ENCODE measurements at places on chromosomes 2 and 18.

DNA sequence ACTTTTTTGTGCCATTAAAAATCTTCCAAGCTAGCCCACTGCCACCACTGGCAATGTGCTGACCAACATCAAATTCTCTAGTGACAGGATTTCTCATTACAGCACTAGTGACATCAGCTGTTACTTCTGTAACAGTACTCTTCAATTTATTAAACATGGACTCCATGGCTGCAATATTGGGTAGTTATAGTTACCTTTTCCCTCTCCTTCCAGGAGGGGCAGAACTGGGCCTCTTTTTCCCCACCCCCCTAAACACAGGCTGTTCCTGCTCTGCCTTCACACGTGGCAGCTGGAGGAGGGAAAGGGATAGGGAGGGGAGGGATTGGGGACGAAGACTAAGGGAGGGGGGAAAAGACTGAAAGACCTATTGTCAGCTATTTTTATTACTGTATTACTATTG is 38.1 kb downstream of the TRAK2 start:
- H3K27me3 ChIP-seq: no peaks in the 10 kb centered on the region
- no peaks in the 10 kb centered on the region for H3K36me3 ChIP-seq
- no peak for DNase-seq
- H3K4me3 ChIP-seq: no peak overlapping the region

DNA sequence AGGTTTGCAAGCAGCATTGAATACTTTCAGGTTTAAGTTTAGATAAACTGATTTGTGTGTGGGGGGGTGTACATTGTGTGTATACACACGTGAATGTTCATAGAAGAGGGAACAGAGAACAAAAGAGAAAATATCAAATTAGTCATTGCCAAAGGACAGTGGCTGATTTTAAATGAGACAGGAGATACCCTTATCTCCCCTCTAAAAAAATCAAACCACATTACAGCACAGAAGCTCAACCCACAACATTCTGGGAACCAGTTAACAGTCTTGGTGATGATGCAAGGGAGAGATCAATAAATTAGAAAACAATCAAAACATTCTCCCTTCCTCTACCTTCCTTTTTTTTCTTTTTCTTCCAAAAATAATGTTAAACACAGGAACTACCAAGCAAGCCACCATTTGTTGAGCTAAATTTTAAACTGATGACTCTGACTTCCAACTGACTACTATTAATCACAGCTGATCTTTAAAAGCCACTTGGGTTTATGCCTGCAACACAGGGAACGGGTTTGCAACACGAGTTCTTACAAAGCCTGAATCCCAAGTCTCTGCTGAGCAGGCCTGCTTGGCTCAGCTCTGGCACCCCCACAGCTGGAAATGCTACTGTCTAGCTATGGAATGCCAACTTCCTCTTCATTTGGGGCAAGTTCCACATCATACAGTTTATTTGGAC is 119.2 kb upstream of the ACVR1C start:
- H3K4me3 ChIP-seq: no peak overlapping the region
- H3K36me3 ChIP-seq: no peaks in the 10 kb centered on the region
- H3K27me3 ChIP-seq: no peaks in the 10 kb centered on the region
- DNase-seq: no peak
- H3K4me1 ChIP-seq: no peaks in the 10 kb centered on the region

GRCh38 chr18:45739268-45739667 is 15.3 kb downstream of the SLC14A1 start:
- no peaks in the 10 kb centered on the region for H3K36me3 ChIP-seq
- H3K4me1 ChIP-seq: no peaks in the 10 kb centered on the region
- H3K27me3 ChIP-seq: no peaks in the 10 kb centered on the region

GRCh38 chr2:107376909-107377308 is 449.8 kb upstream of the RGPD4 start:
- H3K27me3 ChIP-seq: no peaks in the 10 kb centered on the region
- no peaks in the 10 kb centered on the region for H3K36me3 ChIP-seq
- no peaks in the 10 kb centered on the region for H3K4me1 ChIP-seq
- no peak for DNase-seq

GRCh38 chr2:620004-620403 is 57.2 kb downstream of the TMEM18 start:
- H3K27ac ChIP-seq: no peak overlapping the region
- no peaks in the 10 kb centered on the region for H3K4me1 ChIP-seq
- H3K27me3 ChIP-seq: no peaks in the 10 kb centered on the region
- H3K36me3 ChIP-seq: no peaks in the 10 kb centered on the region

DNA sequence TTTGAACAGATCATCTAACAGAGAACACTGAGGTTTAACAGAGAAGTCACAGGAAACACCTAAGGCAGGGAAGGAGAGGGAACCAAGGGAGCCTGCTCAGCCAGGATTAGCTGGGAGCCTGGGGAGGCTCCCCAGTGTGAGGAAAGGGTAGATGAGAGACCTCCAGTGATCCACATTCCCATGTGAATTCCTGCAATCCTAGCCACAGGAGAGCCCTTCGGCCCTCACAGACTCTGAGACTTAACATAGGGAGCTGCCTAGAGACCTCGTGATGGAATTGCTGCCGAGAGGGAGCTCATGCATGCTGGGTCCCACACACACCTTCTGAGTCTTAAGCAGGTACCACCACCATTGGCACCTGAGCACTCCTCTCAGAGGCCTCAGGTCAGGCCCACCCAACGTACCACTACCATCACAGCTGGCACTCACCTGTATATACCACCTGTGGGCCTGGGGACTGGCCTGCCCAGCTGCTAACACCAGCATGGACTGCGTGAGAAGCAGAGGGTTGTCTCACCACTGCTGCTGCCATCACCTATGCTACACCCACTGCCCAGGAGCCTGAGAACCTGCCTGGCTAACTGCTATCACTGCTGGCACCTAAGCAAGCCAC is 225.9 kb upstream of the RASGRP3 start:
- no peak for DNase-seq
- H3K27ac ChIP-seq: no peak overlapping the region
- peaks cover 3% of the 10 kb centered on the region for H3K27me3 ChIP-seq
- H3K4me1 ChIP-seq: no peaks in the 10 kb centered on the region
- H3K36me3 ChIP-seq: no peaks in the 10 kb centered on the region

DNA sequence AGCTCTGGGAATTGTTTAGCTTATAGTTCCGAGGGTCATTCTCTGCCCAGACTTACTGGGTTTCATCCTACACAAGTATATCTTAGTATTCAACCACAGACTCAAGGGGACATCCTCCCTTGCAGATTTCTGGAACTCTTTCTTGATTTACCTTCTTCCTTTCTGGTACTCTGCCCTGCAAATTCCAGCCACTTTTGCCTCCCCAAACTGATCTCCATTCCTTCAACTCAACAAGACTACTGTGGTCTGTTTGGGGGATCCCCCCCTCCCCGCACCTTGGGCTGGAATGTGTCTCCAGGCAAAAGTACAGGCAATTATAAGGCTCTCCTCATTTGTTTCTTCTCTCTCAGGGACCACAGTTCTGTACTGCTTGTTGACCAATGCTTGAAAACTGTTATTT is 13.4 kb downstream of the PHOSPHO2 start:
- no peaks in the 10 kb centered on the region for H3K27me3 ChIP-seq
- no peak overlapping the region for H3K27ac ChIP-seq
- peaks cover 11% of the 10 kb centered on the region for H3K4me1 ChIP-seq
- DNase-seq: no peak
- 0 out of 2 replicates have a peak, but pooled peaks cover 2% of the 10 kb centered on the region for H3K36me3 ChIP-seq

GRCh38 chr2:122083256-122084048 is 328.0 kb downstream of the TSN start:
- H3K27me3 ChIP-seq: no peaks in the 10 kb centered on the region
- H3K4me1 ChIP-seq: no peaks in the 10 kb centered on the region
- no peak for DNase-seq
- no peak overlapping the region for H3K27ac ChIP-seq
- no peaks in the 10 kb centered on the region for H3K36me3 ChIP-seq

DNA sequence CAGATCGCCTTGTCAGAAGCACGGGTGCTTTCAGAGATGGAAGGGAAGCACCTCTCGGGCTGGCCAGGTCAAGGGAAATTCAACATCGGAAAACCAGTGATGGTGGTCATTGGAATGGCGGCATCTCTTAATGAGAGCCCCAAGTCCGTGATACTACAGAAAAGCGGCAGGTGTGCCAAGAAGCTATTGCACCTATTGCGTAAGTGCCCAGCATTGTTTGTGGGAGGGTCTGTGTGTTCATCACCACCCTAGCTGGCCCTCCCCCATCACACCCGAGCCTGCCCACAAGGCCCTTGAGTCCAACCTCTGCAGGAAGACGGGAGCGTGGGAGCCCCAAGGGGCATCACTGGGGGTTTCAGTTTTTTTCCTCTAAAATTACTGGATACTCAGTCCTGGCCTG is 100.7 kb downstream of the DGKD start:
- H3K4me1 ChIP-seq: peaks cover 5% of the 10 kb centered on the region
- DNase-seq: no peak
- H3K36me3 ChIP-seq: peaks cover 41% of the 10 kb centered on the region
- H3K27ac ChIP-seq: no peak overlapping the region
- no peak overlapping the region for H3K4me3 ChIP-seq
- no peaks in the 10 kb centered on the region for H3K27me3 ChIP-seq

- no peak overlapping the region for H3K4me3 ChIP-seq
- peaks cover 24% of the 10 kb centered on the region for H3K4me1 ChIP-seq
- H3K27ac ChIP-seq: no peak overlapping the region
- DNase-seq: no peak
These were observed 1.1 kb downstream of the COLEC11 start for GRCh38 chr2:3595985-3596384.

DNA sequence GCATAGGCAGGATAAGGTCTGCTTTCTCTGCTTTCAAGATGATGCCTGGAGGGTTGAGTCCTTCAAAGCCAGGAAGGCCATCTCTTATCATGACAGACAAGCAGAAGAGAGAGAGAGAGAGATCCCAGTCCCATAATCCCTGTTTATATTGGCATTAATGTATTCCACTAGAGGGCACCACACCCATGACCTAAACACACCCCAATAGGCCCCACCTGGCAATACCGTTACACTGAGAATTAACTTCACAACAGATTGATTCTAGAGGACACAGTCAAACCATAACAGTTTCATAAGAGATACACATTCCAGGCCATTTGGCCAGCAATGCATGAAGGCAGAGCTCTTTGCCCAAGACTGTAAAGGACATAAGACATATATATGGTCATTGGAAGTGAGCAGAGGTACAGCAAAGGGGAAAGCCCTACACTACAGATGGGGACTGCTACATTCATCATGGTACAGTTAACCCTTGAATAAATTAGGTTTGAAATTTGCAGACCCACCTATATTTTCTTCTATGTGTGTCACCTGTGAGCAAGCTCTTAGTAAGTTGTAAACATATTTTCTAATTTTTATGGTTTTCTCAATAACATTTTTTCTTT is 1516.1 kb downstream of the RPIA start:
- no peak overlapping the region for H3K27ac ChIP-seq
- H3K4me3 ChIP-seq: no peak overlapping the region
- no peaks in the 10 kb centered on the region for H3K36me3 ChIP-seq
- no peaks in the 10 kb centered on the region for H3K4me1 ChIP-seq

DNA sequence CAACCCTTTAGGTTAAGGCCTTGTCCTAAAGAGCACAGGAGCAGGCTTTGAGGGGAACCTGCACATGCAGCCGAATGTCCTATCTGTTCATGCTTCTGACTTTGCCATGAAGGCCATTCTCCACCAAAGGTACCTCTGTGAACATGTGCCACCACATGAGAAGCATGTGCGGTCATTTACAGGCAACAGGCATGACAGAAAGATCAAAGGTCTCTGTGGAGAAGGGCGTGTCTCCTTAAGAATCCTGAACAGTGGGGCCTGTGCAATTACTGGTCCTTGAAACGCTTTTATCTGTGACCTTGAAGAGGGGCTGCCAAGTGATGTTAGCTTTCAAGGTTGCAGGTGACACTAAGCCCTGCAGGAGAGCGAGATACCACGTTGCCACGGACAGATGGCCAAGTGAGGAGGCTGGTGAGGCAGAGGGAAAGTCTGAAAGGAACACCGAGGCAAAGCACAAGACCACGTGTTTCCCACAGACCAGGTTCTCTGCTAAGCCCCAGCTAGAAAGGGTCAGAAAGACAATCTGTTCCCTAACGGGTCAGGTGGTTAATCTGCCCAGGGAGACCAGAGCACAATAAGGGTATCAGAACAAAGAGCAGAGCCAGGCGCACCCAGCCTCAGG is 19.5 kb upstream of the POMC start:
- H3K4me1 ChIP-seq: no peaks in the 10 kb centered on the region
- no peak overlapping the region for H3K4me3 ChIP-seq
- H3K36me3 ChIP-seq: no peaks in the 10 kb centered on the region
- H3K27ac ChIP-seq: no peak overlapping the region
- DNase-seq: no peak
- no peaks in the 10 kb centered on the region for H3K27me3 ChIP-seq

DNA sequence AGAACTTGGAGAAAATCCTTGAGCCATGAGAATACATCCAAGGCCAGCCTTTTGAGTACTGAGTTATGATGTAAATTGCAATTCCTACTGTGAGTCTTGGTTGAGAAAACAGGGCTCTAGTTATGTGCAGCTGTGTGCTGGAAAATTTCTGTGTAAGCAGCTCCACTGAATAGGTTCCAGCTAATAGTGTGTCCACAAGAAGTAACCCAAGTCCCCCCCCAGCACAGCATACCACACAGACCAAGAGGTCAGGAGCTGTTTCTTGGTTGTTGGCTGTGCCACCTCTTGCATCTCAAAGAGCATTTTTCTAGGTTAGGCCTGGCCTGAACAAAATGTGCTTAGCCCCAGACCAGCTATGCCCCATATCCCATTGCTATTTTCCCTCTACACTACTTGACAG is 36.8 kb upstream of the APCDD1 start:
- peaks cover 12% of the 10 kb centered on the region for H3K27me3 ChIP-seq
- DNase-seq: no peak
- no peaks in the 10 kb centered on the region for H3K4me1 ChIP-seq
- H3K4me3 ChIP-seq: no peak overlapping the region
- H3K27ac ChIP-seq: no peak overlapping the region

DNA sequence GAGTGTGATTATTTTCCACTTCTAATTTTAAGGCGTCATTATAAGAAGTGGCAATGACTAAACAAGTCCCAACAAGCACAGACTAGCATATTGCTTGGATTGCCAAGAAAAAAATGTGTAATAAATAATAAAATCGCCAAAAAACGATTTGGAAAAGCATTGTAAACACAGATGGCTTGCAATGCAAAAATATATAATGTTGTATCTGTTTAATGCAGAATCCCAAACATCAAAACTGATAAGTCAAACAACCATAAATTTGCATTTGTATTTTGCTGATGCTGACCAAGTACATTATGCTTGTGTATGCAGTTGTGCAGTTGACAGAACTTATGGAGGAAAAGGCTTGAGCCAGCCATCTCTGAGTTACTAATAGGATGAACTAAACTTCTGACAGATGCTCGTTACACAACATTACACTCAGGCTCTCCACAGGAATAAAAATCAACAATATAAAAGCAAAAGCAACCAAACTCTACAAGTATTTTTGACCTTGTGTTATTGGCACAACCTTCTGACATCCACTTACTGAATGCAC is 68.1 kb downstream of the DNER start:
- no peak overlapping the region for H3K27ac ChIP-seq
- H3K4me1 ChIP-seq: no peaks in the 10 kb centered on the region
- DNase-seq: no peak
- peaks cover 2% of the 10 kb centered on the region for H3K27me3 ChIP-seq

GRCh38 chr2:28310107-28310506 is 82.6 kb upstream of the FOSL2 start:
- DNase-seq: no peak
- H3K36me3 ChIP-seq: 0 out of 2 replicates have a peak, but pooled peaks cover 1% of the 10 kb centered on the region
- H3K4me3 ChIP-seq: no peak overlapping the region
- no peaks in the 10 kb centered on the region for H3K4me1 ChIP-seq

GRCh38 chr2:226122041-226122440 is 677.6 kb downstream of the IRS1 start:
- H3K27ac ChIP-seq: no peak overlapping the region
- no peak overlapping the region for H3K4me3 ChIP-seq
- peaks cover 59% of the 10 kb centered on the region for H3K4me1 ChIP-seq
- H3K27me3 ChIP-seq: no peaks in the 10 kb centered on the region
- no peaks in the 10 kb centered on the region for H3K36me3 ChIP-seq

GRCh38 chr2:226773291-226773690 is 26.3 kb downstream of the IRS1 start:
- no peak for DNase-seq
- peak overlapping the region; percentile 25 for H3K27ac ChIP-seq
- H3K36me3 ChIP-seq: peaks cover 12% of the 10 kb centered on the region
- no peak overlapping the region for H3K4me3 ChIP-seq

Measured in HepG2 (cell line).